ENCODE measurements at places on chromosomes 5 and 9. TPM values are rescaled to one million over a fixed set of nuclear protein-coding genes. Genes with fewer than 3 reads are reported as not detected.

Gene SPATA31E1
- not detected for total RNA-seq

Gene GPR151
- total RNA-seq = not detected

Gene TCOF1
- total RNA-seq = 23.7 TPM

Gene EPB41L4A
- total RNA-seq = 0.64 TPM

Gene PCDHB12
- under 0.01 TPM for total RNA-seq

Gene TAF11L8
- not detected for total RNA-seq

Gene CD72
- total RNA-seq = 0.86 TPM

Gene OR1N2
- not detected for total RNA-seq

Gene TMEM232
- total RNA-seq = 1.3 TPM

Gene TRAF1
- 0.86 TPM for total RNA-seq

Gene CCL28
- total RNA-seq = 1.3 TPM

Gene CTXN3
- not detected for total RNA-seq

Gene PCDHB2
- 0.32 TPM for total RNA-seq

Gene HOMER1
- 12.6 TPM for total RNA-seq

Gene ADCY2
- 0.32 TPM for total RNA-seq

Gene IL4
- total RNA-seq = not detected

Gene BDP1
- 28.5 TPM for total RNA-seq

Gene TUSC1
- total RNA-seq = 12.2 TPM

Gene SYNPO
- total RNA-seq = 7.3 TPM

Gene ADGRV1
- total RNA-seq = under 0.01 TPM

Gene THBS4
- total RNA-seq = under 0.01 TPM

Gene SCGB3A1
- not detected for total RNA-seq

Gene LCN9
- total RNA-seq = not detected

Gene TNFSF8
- total RNA-seq = not detected

Gene C9orf153
- not detected for total RNA-seq

Gene GRM6
- not detected for total RNA-seq

Gene CD274
- total RNA-seq = 10.3 TPM

Gene GLDC
- 0.32 TPM for total RNA-seq

Gene PRRX2
- total RNA-seq = under 0.01 TPM

Gene PCDHGA5
- total RNA-seq = 1.9 TPM

Gene SLU7
- 39.0 TPM for total RNA-seq

Gene PLPPR1
- not detected for total RNA-seq

Gene PDE8B
- 0.64 TPM for total RNA-seq

Gene FAM153A
- total RNA-seq = not detected

Gene ALDH1A1
- total RNA-seq = 450 TPM

Gene DCTN4
- 48.3 TPM for total RNA-seq

Gene TEK
- total RNA-seq = 25.8 TPM

Gene RNF180
- 5.6 TPM for total RNA-seq

Gene PCDHGA9
- 4.7 TPM for total RNA-seq

Gene SHOC1
- total RNA-seq = under 0.01 TPM

Gene HEMGN
- not detected for total RNA-seq

Gene QRFP
- total RNA-seq = not detected

Gene PCDHGB2
- total RNA-seq = 2.3 TPM

Gene HRH2
- total RNA-seq = not detected

Gene PDE6A
- total RNA-seq = not detected

Gene SPINK6
- total RNA-seq = not detected

Gene PHF2
- total RNA-seq = 15.5 TPM

Gene ANKDD1B
- total RNA-seq = 0.32 TPM

Gene ZNF879
- total RNA-seq = 5.6 TPM

Gene IFNA2
- total RNA-seq = not detected
